ENCODE measurements at places on chromosomes 4 and X.

DNA sequence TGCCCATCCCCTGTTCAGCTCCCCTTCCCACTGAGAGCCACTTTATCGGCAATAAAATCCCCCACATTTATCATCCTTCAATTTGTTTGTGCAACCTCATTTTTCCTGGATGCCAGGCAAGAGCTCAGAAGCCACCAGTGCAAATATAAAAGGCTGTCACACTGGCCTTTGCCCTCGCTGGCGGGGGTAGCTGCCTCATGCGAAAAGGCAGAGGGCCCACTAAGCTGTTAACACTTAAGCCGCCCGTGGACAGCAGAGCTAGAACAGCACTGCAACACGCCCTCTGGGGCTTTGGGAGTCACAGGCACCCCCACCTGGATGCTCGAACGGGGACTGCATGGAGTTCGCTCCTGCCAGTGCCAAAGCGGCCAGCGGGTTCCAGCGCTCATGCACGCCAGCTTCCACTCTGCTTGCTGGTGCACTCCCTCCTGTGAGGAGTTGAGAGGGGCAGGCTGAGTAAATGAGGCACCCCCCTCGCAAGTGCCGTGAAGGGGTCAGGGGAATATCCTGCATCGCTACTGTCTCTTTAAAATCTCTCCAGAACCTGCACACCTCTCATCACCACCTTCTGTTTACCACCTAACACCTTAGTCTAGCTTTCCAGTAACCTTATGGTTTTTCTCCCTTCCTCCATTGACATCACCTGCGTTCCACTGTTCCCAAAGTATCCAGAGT is 99.5 kb downstream of the SORBS2 start:
- no peak for DNase-seq

DNA sequence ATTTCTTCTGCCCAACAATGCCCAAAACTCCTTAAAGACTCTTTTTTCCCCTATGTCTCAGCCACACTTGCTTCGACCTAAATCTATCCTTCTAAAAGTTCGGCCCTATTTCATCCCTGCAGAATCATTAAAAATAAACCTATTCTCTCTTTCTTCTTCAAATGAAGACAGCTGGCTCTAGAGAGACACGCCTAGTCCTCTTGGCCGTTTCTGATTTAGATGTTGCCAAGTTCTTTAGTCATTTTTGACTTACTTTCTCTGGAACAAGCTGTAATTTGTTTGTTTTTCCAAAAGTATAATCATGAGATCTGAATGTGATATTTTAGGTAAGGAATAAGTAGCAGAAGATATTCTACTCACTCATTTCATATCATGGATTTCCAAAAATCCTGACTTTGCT is 211.6 kb downstream of the CENPC start:
- no peak for DNase-seq

GRCh38 chrX:99914635-99915034 is 495.4 kb downstream of the PCDH19 start:
- no peak for DNase-seq

DNA sequence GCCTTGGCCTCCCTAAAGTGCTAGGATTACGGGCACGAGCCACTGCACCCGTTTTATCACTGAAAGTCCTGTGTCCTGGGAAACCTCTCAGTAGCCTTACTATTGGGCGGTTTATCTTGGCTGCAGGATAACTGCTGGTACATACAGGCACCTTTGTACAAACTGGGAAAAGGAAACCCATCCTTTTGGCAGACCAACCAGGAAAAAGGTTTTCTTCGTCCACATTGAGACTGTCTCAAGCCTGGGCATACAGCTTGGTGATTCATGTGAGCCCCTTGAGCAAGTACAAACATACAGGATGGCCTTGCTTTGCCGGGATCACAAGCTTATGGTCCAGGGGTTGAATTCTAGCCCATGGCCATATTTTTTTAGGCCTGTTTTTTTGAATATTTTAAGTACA is 32.8 kb downstream of the RWDD4 start:
- DNase-seq: no peak

DNA sequence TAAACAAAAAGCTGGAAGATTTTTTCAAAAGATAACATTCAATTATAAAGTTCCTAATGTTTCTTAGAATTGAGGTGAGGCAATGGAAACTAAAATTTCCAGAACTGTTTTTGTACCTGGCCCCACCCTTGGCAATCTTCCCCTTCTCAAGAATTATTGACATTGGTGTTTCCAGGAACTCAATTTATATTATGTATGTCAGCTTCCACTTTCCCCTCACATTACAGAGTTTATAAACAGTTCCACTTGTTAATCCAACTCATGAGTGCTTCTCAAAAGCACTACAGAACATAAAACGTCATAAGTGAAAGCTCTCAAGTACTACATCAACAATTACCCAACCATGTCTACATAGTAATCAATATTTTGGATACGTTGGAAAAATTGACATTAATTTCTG is 107.4 kb downstream of the FAM13A start:
- no peak for DNase-seq
